ENCODE measurements at places on chromosomes 7 and 10.

- DNase-seq: no peak
Measured at GRCh38 chr10:30210296-30210695, 138.8 kb downstream of the MTPAP start.

- no peak for DNase-seq
Measured at GRCh38 chr7:118082506-118082905, 101.5 kb upstream of the LSM8 start.

DNA sequence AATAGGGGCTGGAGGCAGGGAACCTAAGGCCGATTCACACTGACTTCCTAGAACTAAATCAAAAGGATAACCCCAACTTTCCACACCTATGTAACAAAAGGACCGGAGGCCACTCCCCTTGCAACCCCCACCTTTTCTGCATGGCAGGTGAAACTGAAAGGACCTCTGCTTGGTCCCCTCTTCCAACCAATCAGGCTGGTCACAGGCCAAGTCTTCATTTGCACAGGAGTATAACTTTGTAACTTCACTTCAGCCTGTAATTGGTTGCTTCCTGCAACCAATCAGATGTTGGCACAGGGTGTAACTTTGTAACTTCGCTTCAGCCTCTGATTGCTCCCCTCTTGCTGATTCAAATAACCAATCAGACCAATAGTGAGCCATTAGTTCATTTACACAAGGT lies 190.0 kb downstream of the FAM107B start:
- DNase-seq: no peak

DNA sequence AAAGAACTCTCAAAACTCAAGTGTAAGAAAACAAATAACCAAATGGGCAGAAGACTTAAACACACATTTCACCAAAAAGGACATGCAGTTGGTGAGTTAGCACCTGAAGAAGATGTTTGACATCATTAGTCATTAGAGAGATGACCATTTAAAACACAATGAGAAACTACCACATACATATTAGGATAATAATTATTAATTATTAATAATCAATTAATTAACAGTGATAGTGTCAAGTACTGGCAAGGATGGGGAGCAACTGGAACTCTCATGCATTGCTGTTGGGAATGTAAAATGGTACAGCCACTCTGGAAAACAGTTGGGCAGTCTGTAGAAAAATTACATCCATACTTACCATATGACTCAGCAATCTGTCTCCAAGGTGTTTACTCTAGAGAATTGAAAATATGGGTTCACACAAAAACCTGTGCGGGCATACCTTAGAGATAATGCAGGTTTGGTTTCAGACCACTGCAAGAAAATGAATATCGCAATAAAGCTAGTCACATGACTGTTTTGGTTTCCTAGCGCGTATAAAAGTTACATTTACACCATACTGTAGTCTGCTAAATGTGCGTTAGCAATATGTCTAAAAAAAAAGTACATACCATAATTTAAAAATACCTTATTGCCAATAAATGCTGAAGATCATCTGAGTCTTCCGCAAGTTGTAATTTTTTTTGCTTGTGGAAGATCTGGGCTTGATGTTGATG lies 30.3 kb downstream of the ARID5B start:
- DNase-seq: no peak

DNA sequence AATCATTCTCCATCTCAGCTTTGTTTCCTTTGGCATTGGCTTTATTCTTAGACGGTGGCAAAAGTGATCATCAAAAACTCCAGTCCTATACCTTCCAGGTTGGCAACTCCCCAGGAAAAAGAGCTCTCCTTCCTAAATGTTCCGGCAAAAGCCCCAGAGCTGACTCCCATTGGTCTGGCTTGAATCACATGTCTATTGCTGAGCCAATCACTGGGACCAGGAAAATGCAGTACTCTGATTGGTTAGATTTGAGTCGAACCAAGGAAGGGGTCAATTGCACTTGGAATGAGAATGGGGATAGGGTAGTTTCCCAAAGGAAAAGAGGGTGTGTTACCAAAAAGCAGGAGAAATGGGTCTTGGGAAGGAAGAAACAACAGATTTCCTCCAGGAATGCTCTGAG lies 22.3 kb downstream of the LEP start:
- DNase-seq: no peak

DNA sequence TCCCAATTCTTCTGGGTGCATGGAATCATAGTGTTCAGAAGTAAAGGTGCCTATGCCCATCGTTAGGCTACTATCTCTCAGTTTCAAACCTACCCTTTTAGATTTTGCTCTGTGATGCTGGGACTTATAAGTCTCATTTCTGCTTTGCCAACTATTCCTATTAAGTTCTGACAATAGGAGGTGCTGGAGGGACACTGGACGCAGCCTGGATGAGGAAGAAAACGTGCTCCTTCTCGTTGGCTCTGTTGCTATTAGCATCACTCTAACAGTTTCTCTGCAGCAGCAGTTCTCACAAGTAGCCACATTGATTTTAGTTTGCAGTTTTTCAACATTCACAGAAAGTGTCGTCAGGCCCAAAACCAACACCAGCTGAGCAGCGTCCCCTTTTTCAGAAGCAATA lies 72.4 kb downstream of the ABCC2 start:
- DNase-seq: peak; percentile 32

GRCh38 chr10:48459270-48460150 lies 145.4 kb downstream of the ARHGAP22 start:
- no peak for DNase-seq

GRCh38 chr7:94675356-94675755 lies 19.4 kb upstream of the SGCE start:
- no peak for DNase-seq

- DNase-seq: peak; percentile 52
Measured at GRCh38 chr10:81873932-81874816, 820 bp upstream of the NRG3 start.

DNA sequence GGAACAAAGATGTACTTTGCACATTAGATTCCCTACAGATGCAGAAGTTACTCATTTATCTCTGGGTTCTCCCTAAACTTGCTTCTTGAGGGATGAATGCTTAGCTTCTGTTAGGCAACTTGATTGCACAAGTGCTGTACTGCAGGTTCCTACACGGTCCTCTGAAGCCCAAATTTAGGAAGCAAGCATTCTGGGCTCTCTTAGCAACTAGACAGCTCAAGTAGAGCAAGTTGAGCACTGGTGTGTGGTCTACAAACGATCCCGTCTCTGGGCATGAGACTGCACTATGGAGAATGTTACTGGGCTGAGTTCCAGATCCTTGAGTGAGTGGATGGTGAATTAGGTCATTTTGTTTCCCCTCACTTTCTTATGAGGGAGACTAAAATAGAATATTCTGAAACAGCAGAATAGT lies 14.3 kb downstream of the SEMA3D start:
- no peak for DNase-seq

DNA sequence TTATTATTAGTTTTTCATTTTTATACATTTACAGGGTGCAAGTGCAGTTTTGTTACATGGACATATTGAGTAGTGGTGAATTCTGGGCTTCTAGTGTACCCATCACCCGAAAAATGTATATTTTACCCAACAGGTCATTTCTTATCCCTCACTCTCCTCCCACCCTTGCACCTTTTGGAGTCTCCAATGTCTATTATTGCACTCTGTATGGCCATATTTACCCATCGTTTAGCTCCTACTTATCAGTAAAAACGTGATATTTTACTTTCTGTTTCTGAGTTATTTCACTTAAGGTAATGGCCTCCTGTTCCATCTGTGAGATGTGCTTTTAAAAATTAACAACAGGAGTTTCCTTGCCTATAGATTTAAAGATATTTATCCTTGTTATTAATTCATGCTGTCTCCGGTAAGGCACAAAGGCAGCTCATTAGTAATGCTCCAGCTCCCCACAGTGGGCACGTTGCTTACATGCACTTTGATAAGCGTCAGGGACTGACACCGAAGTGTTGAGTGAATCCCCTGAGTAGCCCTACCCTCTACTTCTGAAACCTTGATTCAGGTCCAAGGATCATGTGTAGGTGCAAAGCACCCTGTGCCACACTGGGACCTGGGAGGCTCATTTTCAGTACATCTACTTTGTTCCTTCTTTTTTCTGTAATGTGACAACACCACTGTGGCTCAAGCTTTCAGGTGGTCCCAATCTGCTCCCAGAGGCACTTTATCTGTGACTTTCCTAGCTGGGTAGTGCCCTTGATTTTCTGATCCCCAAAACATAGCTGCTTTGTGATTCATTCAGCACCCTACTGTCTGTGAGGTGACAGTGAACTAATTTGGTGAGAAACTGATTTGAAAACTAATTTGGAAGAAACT lies 27.3 kb downstream of the HYAL4 start:
- DNase-seq: peak; percentile 37

DNA sequence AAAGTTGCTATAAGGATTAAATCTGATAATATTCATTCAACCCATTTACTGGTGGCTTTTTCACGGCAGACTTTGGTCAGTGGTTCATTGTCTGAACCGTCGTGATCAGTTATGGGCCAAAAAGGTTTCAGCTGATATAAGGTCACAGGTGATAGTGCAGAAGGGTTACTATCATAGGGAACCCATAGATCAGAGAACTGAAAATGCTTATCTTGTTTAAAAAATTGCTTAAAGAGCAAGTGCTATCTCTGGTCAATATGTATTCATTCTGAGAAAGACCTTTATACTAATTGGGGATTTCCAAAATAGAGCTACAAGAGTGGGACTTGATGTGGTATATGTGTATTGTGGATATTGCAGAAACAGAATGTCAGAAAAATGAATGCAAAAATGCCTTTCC lies 147.8 kb upstream of the SEMA3E start:
- DNase-seq: no peak

DNA sequence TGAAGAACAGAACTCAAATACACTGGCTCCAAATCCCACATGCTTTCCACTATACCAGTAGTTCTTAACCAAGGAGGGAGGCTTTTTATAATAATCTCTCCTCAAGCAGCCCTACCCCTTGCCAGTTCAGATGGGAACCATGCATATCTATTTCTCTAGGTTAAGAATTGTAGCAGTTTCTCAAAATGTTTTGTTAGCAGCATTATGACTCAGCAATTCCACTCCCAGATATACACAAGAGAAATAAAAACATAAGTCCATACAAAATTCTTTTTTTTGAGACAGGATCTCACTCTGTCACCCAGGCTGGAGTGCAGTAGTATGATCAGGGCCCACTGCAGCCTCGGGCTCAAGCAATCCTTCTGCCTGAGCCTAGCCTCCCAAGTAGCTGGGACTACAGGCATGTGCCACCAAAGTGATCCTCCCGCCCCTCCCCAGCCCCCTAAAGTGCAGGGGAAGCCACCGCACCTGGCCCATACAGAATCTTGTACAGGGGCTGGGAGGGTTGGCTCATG lies 18.1 kb downstream of the YWHAG start:
- no peak for DNase-seq

GRCh38 chr7:83457022-83457892 lies 191.7 kb downstream of the SEMA3E start:
- no peak for DNase-seq

- DNase-seq: no peak
Measured at GRCh38 chr7:30751696-30752273, at the start of gene INMT. Gene INMT, plus strand, starts transcription at chr7:30752135. Its CDS starts 16 bp downstream, at chr7:30752151.

- DNase-seq: no peak
Measured at GRCh38 chr10:128062881-128063563, 63.2 kb downstream of the MKI67 start.

- no peak for DNase-seq
Measured at GRCh38 chr7:28155019-28155660, 25.5 kb downstream of the JAZF1 start.

DNA sequence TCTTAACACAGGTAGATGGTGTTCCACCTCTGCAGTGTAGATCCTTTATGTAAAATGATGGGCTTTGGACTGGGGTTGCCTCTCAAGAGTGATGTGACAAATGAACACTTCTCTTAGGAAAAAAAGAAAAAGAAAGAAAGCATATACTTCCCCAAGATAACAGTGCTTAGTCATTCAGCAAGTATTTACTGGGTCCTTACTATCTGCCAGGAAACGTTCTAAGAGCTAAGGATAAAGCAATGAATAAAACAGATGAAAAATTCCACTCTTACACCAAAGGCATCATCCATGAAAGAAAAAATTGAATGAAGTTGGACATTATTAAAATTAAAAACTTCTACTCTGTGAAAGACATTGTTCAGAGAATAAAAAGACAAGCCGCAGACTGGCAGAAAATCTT lies 177.3 kb downstream of the C7orf25 start:
- DNase-seq: no peak

GRCh38 chr10:132158823-132159222 lies 27.9 kb upstream of the DPYSL4 start:
- no peak for DNase-seq

GRCh38 chr7:154433632-154434598 lies 381.7 kb downstream of the DPP6 start:
- no peak for DNase-seq

DNA sequence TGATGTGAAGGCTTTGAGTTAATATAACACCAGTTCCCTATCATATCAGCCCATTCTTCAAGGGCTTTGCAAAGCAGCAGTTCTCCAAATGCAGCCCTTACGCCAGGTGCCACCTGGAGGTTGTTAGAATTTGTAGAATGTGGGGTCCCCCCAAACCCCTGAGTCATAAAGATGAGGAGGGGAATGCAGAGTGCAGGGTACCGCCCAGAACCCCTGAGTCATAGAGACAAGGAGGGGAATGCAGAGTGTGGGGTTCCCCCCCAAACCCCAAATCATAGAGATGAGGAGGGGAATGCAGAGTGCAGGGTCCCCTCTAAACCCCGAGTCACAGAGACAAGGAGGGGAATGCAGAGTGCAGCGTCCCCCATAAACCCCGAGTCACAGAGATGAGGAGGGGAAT lies 605.8 kb downstream of the PTPRN2 start:
- no peak for DNase-seq

DNA sequence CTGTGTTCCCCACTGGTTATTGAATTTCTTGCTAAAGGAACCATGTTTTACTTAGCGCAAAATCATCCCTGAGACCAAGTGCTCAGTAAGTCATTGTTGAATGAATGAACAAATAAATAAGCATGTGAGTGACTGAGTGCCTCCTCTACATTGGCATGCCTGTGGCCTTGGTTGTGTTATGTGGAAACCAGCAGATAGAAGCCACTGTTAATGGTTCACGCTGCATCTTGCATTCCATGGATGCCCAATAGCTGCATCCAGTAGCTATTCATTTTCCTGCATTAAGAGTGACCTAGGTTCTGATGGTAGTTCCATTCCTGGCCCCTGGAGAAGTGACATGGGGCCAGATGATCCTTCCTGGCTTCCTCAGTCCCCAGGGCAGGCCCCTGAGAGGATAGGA lies 113.3 kb upstream of the BMPER start:
- no peak for DNase-seq

- no peak for DNase-seq
Measured at GRCh38 chr7:95482424-95482823, 3.3 kb upstream of the ASB4 start.

GRCh38 chr7:149286811-149287400 lies 24.9 kb downstream of the ZNF783 start:
- no peak for DNase-seq

DNA sequence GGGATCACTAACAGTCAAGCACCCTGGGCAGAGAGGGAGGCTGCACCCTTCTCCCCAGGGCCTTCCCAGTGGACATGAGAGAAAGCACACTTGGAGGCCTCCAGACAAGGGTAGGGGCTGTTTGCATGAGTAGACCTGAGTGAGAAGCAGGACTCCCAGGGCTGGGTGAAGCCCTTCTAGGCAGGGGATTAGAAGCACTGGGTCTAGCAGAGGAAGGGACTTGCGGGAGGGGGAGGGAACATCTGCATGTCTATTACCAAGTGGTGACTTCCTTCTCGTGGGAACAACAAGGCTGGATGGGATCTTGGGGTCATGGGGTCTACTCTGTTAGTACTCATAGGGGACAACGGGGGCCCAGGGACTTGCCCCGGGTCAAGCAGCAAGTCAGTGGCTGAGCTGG lies 67.8 kb downstream of the EMX2 start:
- no peak for DNase-seq

- no peak for DNase-seq
Measured at GRCh38 chr10:98415731-98416119, 743 bp upstream of the PYROXD2 start.

GRCh38 chr7:34343667-34344066 lies 314.4 kb upstream of the NPSR1 start:
- DNase-seq: no peak
